ENCODE measurements at places on chromosomes 1 and 21. TPM values are rescaled to one million over a fixed set of nuclear protein-coding genes. Genes with fewer than 3 reads are reported as not detected.

The SPRR3 gene
- 0.65 TPM for polyA plus RNA-seq

The RPS6KA1 gene
- polyA plus RNA-seq = 7.7 TPM

The AVPR1B gene
- polyA plus RNA-seq = not detected

The FCRL6 gene
- 0.20 TPM for polyA plus RNA-seq

The SLC44A5 gene
- polyA plus RNA-seq = 0.77 TPM

The PTAFR gene
- polyA plus RNA-seq = 5.3 TPM

DNA sequence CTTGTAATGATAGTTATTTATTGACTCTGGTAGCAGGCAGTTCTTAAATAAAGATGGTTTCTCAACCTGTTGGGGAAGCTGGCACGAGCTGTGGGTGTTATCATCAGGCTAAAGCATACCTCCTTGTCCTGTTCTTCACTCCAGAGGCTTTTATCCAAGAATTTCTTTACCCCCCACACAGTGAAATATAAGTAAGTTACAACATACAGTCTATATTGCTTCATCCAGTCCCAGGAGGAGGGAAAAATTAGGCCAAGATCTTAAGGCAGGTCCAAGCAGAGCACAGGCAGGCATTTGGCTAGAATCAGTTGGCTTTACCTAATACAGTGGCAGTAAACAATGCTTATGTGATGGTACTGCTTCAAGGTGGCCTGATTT, 6.3 kb downstream of the TMEM81 start:
- no peak for DNase-seq

DNA sequence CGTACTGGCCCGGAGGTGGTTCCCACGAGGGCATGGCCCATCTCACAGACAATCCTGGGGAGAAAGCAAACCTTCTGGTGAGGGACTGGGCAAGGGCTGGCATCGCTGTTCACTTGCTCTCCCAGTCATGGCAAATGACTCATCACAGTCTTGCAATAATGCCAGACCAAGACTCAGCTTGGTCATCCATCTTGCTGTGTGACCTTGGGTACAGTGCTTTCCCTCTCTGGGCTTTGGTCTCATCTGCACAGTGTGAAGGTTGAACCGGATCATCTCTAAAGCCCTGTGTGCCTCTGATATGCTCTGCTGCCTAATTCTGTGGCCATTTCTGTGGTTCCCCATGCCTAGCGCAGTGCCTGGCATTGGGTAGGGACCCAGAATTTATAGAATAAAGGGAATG, 143.6 kb upstream of the CD34 start:
- no peak for DNase-seq

DNA sequence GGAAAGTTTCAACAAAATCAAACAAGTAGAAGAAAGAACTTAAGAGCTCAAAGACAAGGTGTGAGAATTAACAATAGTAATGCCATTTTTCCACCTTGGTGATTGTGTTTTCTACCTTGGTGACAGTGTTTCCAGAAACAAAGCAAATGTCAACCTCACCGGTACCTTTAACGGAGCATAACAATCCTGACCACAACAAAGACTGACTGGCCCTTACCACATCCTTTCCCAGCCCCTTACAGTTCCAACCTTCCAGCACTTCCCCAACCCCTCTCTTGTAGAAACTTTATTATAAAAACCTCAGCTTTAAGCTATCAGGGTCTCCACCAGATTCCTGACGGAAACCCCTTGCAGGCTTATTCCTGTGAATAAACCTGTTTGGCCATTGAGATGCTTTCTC, 16.7 kb downstream of the STYXL2 start:
- DNase-seq = no peak

DNA sequence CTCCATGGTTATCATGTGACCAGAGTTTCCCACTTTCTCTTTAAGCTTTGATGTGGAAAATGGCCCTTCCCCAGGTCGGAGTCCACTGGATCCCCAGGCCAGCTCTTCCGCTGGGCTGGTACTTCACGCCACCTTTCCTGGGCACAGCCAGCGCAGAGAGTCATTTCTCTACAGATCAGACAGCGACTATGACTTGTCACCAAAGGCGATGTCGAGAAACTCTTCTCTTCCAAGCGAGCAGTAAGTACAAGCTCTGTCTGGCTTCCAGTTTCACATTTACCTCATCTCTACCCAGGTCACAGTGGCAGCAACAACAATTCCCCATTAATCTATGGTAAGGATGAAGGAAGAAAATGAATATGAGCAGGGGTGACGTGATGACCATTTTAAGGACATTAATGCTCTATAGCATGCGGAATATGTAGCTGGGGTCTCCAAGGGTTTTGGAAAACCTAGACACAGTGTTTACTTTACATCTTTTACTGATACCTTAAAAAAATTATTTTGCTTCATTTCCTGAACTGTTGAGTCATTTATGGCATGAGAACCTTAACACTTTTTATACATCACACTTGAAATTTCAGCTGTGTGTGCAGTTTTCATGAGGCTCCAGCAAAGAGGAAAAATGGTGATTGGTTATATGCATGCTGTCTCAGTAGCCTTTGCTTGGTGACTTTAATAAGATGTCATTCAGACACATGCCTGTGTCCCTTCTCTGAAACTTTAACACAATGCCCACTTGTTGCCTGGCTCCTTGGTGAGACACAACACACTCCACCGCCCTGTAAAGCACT, 286.3 kb upstream of the SGIP1 start:
- DNase-seq = no peak

- DNase-seq = no peak
Measured at GRCh38 chr1:58038574-58038973, 508.0 kb downstream of the OMA1 start.

DNA sequence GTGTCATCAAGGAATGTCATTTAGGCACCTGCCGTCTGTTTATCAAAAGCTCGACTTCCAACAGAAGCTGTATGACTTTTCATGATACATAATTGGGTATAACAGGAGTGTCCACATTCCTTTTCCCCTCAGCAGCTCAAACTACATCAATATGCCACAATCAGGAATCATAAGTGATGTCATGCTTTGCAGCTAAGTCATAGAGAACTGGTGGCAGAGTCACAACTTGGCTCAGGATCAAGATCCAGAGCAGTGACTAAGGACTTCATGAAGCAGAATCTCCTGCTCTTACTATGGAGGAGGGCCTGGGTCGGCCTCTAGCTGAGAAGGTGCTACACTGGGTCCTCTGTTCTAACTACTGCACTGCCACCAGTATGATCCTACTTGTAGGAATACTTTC, 36.5 kb upstream of the AGBL4 start:
- no peak for DNase-seq

GRCh38 chr21:18249672-18250071, 5.0 kb downstream of the CHODL start:
- DNase-seq = no peak

GRCh38 chr1:94068096-94068998, 52.6 kb downstream of the ABCA4 start:
- DNase-seq = no peak

DNA sequence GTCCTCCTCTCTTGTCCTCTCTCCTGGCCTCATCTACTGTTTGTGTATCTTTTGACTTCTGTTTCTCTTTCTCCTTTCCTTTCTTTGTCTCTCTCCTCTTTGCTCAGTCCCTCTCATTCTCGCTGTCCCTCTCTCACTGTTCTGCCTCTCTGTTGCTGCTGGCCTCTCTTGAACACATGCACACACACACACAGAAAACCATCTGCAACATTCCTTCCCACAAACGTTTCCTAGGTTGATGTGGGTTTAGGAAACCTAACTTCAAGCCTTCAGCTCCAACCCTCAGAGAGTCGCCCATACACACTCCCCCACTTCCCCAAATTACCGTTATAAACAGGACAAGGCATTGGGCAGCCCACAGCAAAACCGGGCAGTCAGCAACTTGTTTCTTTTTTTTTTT, 10.9 kb upstream of the SSBP3 start:
- DNase-seq = no peak

DNA sequence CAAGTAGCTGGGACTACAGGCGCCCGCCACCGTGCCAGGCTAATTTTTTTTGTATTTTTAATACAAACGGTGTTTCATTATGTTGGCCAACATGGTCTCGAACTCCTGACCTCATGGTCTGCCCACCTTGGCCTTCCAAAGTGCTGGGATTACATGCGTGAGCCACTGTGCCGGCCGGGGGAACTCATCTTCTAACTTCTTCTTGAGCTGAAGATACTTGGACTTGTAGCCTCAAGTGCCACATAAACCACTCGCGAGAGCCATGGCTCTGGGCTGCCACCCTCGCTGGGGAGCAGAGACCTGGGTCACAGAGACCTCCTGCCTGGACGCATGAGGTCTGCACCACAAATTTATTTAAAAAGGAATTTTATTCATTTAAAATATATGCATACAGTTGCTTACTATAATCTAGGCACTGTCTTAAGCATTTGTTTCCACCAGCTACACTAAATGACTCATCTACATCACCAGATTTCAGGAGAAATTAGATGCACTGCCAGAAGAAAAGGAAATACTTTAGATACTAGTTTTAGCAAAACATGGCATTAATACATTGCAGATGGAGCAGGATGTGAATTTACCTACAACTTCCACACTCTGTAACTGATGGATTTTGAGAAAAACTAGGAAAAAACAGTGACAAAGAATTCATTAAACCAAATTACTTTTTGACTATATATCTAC, 29.9 kb upstream of the PUM1 start:
- no peak for DNase-seq

DNA sequence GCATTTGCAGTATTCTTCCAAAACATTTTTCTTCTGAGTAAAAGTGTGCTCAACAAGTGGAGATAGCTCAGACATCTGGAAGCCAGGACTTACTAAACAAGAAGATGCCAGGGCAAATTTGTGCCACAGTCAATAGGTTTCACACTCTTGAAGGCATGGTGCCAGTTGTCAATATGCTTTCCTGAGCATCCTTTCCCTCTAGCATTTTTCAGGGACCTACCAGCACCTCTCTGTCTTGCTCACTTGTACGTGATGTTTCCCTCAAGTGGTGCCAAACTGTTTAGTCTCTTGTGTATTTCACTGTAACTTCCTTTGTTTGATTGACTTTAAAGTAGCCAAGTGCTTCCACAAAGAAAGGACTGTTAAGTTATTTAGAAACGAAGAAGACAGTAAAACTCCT, 194.0 kb upstream of the SGIP1 start:
- no peak for DNase-seq

DNA sequence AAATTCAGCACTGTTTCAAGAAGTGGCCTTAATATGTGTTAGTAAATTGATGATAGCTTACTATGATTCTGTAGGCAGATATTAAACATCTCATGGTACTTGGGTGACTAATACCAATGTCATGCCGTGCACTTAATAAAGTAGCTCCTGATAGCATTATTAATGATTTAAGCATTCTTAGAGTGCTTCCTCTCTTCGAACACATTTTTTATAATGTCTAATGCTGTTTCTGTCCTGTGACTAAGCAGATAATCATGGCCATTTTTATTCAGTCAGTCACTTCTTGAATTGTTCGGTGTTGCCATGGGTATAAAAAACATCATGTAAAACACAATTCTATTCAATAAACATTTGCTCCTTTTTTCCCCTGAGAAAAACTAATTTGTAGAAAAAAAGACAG, 804.6 kb upstream of the ADGRL4 start:
- DNase-seq = no peak

GRCh38 chr1:227885648-227886502, 61.9 kb downstream of the WNT9A start:
- no peak for DNase-seq

GRCh38 chr1:229665912-229666558, 40.0 kb downstream of the URB2 start:
- DNase-seq = no peak

- DNase-seq = peak; percentile 42
Measured at GRCh38 chr1:192530254-192530653, 45.3 kb upstream of the RGS1 start.

All from urinary bladder (tissue), 4 donors.